ENCODE measurements at places on chromosomes 12 and 14.

- no peak for DNase-seq
Measured at GRCh38 chr14:92750994-92751400, 2.6 kb upstream of the LGMN start.

GRCh38 chr12:55829967-55830600 lies 697 bp upstream of the DNAJC14 start:
- DNase-seq = no peak

- DNase-seq = no peak
Measured at GRCh38 chr12:100375038-100375735, 18.3 kb downstream of the SLC17A8 start.

DNA sequence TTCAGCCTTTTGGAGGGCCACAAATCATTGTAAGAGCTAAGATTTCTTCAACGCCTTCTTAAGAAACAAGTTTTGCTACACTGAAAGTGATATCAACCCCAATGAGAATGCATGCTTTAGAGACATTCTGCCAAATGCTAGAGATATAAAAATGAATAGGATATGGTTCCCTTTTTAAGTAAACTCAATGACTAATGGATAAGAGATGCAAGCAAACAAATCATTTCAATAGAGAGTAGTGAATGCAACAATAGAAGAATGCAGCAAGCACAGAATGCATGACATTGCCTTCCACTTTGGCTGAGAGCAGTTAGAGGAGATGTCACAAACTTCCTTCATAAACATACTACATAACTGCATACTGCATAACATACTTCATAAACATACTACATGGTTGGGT lies 116.4 kb downstream of the PDZRN4 start:
- DNase-seq = no peak

DNA sequence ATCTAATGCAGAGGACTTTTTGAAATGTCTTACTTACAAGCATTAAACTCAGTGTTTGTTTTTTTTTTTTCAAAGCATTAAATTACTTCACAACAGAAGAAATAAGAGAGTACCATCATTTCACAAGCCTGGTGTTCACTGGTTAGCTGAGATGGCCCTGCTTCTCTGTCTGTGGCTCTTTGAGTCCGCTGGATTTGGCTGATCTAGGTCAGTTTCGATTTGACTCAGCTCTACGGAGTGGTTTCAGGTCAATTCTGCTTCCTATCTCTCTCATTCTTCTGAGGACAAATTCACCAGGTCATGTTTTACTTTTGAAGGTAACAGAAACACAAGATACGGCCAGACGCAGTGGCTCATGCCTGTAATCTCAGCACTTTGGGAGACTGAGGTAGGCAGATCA lies 1066.1 kb downstream of the FLRT2 start:
- DNase-seq = no peak

- no peak for DNase-seq
Measured at GRCh38 chr14:66383771-66384170, 102.4 kb upstream of the CCDC196 start.

DNA sequence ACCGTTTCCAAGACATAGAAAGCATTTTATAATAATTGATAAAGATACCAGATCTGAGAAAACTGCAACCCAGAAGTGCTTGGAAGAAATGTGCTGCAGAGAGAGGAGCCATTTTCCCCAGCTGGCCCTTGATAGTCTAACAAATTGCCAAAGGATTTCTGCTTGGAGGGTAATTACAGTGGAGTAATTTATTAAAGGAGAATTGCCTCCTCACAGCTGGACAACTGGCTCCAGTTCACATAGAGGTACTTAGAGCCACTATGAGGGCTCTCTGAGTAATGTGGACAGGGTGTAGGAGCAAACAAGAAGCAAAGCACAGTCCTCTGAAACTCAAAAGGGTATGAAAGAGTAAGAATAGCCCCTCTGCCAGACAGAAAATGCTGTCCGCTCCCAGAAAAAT lies 335.6 kb downstream of the SYT1 start:
- DNase-seq = no peak

- no peak for DNase-seq
Measured at GRCh38 chr12:66345212-66345611, 42.9 kb downstream of the HELB start.

DNA sequence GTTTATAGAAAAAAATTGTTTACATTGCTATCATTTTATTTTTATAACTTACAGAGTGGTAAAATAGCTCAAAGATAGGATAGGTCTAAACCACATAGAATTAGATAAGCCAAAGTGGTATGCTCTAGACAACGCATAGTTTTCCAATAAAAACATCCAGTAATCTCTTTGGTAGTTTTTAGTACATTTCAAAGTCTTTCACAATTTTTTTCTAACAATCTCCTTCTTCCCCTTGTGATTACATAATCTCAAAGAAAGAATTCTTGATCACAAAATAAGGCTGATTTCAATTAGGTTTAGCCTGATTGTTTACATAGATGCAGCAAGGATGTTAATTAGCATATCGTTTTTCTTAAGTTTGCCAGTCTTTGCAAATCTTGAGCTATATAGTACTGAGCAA lies 460.0 kb downstream of the FUT8 start:
- no peak for DNase-seq

All from stimulated activated CD8-positive, alpha-beta memory T cell treated with anti-CD3 and anti-CD28 coated beads, Interleukin-12 subunit alpha, Interleukin-12 subunit beta, amount 100 ng/mL, for 1 hour (primary cell).